ENCODE measurements at places on chromosomes 7 and 10.

DNA sequence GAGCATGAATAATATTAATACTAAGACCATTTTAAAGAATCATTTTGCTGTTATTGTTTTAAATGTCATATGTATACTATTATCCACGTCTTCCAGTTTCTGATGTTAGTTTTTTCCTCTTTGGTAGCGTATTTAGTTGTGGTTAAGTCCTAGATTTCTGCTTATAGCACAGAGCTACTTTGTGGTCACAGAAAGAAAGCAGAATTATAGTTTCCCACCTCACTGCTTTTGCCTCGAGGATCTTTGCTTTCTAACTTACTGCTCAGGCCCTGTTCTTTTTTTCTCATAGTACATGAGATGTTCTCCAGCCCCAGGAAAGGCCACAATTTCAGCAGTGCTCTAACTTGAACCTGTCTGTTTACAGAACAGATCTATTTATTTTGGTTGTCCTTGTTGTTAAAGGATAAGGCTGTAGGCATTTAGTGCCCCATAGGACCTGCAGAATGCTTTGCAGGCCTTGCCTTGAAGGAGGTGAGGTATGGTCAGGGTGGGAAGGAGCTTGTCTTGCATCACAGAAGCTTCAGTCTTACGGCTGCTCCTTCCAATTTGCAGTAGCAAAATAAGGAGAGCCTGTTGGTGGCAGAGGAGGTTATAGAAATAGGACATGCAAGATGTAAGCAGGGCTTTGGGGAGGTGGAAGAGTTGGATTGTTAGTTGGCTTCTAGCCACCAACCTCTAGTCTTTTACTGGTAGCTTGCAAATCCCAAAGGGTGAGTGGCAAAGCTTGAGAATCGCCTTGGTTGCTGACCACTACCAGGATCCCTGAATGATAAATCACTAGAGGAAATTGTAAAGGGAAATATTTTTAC is 129.1 kb downstream of the LRRC4 start:
- no peak for DNase-seq

GRCh38 chr10:32140403-32140802 is 84.2 kb upstream of the KIF5B start:
- no peak for DNase-seq

DNA sequence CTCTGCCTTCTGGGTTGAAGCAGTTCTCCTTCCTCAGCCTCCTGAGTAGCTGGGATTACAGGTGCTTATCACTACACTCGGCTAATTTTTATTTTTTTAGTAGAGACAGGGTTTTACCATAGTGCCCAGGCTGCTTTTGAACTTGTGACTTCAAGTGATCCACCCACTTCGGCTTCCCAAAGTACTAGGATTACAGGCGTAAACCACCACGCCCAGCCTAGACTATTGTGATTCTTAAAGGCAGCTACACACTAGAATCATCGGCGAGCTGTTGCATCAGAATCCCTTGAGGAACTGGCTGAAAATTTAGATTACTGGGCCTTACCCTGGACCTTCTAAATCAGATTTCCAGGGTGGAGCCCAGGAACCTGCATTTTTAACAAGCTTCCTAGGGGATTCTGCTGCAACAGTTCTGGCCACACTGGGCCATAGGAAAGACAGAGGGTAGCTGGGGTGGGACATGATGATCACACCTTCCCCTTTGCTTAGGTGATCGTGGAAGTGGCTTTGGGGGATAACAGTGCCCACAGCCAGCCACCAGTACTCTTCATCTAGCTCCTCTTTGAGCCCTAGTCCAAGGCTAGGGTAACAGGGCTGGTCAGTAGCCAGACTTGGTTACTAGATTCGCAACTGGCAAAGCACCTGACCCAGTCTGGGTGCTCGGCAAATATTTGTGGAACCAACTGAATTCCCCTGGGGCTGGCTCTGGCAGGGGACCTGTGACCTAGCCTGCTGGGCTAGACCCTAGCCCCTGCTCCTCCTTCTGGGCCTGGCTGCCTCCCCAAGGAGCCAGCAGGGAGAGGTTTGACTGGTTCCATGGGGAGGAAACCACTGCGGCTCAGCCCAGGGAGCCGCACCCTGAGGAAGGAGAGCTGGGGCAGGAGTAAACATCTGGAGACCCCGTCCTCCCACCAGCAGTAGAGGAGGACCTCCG is 67.1 kb upstream of the DUSP5 start:
- DNase-seq: no peak

DNA sequence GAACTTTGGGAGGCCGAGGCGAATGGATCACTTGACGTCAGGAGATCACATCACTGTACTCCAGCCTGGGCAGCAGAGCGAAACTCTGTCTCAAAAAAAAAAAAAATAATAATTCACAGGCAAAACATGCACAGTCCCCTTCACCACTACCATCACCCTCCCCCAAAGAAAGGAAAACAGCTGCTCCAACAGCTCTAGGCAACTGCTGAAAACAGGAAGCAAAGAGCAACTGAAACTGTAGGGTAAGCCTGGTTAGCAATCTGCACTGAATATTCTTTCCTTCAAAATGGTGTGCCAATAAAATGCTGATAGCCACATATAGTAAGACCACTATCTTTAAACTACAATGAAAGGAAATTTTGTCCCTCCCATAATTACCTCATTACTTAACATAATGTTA is 11.8 kb downstream of the NT5C2 start:
- no peak for DNase-seq

DNA sequence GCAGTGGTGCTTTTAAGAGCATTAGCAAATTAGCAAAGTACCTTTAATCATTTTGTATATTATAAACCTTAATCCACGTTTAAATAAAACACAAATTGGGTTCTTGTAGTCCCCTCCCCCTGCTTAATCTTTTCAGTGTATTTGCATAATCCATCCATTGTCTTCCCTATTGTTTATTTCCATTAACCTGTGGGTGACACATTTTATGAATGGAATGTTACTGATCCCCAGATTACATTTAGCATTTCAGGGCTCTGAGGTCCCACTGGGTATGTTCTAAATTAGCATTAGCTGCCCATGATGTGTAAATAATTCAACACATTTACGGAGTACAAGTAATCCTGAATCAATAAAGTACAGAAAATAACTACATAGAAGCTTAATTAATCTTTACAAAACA is 138.4 kb upstream of the FEZF1 start:
- no peak for DNase-seq

Measured in retina (tissue), 1 donor.